Stimulated activated naive B cell treated with anti-CD40 and anti-IgM and Interleukin-4, amounts not matched to agents 10 μg/mL and 1 μg/mL and 100 μg/mL, for 72 hours (primary cell): ENCODE measurements at places on chromosomes 1 and 21.

DNA sequence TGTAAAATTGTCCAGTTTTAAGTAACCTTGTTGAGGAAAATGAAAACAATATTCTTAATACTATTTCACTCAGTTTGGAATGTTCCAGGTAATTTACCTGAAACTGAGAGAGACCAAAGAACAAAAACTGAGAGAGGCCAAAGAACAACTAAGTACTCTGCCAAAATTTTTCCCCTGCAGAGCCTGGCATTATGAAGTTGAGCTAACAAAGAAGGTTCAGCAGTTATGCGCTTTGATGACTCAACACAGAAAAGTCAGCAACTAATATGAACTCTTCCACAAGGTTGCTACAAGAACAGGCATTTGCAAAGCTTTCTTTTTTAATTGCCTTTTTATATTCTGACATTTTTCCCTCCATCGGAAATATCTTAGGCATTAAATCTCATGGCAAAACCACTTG, 270.9 kb downstream of the CHRM3 start:
- no peak for DNase-seq

GRCh38 chr1:245558069-245558468, 403.3 kb downstream of the KIF26B start:
- no peak for DNase-seq

DNA sequence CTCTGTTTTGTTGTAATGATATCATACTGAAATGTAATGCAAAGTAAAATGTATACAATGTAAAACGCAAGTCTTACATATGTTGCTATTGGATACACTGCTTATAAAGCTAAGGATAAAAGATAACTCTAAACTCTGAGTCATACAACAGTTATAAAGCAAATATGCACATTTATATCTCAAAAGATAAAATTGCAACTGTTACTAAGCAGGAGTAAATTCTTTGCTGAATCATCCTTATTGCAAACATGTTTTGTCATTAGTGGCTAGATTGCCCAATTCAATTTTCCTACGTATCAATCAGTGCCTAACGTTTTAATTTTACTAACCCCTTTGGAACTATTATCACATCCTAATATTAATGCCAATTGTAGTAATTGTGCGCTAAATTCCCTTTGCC, 762.9 kb downstream of the LTN1 start:
- no peak for DNase-seq

GRCh38 chr1:190312763-190313162, 164.9 kb downstream of the BRINP3 start:
- no peak for DNase-seq

DNA sequence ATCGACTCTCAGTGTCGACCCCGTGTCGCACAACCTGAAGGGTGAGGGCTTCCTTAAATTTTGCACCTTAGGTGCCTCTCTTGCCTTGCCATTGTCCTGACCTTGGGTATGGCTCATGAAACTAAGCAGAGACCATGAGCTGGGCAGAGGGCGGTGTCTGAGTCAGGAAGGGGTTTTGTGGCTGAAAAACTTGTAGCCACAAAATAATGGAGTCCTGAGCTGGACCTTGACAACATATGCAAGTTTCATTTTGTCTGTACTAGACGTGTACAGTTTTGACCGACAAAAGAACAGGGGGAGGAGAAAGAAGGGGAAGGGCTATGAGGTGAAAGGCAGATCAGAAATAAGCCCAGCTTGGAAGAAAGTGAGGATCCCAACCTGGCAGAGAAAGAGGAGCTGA, 8.3 kb upstream of the RUNX1 start:
- DNase-seq, result no peak

DNA sequence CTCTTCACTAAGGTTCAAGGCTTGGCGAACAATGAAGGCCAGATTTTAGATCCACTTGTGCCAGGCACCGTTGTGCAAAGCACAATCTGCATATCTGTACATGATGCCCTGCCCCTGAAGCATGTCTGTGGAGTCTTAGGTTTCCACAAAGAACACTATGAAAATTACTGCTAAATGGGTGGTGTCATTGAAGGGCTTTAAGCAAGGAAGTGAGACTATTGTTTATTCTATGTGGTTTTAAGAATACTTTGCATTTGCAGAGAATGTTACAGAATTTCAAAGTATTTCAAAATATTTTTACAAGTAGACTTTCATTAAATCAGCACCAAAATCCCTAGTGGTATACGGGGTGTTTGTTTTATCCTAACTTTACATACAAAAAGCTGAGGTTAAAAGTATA, 8.8 kb downstream of the TSEN15 start:
- no peak for DNase-seq
